ENCODE measurements at places on chromosomes 13 and 19.

DNA sequence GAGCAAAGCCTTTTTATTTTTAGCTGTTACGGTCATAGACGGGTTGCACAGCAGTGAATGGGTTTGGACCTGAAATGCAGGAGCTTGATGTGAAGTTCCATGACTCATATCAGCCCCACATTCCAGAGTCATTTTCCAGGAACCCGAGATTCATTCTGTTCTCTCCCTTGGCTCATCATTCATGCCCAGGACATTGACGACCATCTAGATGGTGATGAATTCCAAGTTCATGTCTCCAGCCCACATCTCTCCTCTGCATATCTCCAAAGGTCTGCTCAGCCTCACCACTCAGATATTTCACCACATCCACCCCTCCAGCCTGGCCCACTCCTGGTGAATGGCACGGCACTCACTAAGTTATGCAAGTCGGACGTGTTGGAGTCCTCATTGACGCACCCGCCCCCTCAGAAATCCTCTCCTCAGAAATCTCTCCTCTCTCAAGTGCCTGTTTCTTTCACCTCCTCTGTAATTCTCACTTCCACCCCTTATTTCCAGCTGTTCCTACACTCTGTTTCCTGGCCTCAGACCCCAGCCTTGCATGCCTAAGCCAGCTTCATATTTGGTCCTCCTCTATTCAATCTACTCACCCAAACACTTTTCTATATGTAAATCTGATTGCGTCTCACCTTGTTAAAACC is 83.1 kb downstream of the ALOX5AP start:
- no peak for DNase-seq

GRCh38 chr19:31110336-31110735 is 238.9 kb downstream of the TSHZ3 start:
- DNase-seq: no peak

- DNase-seq: no peak
Measured at GRCh38 chr19:18306888-18307260, 16.0 kb downstream of the LSM4 start.

GRCh38 chr19:13985771-13986347 is 20.3 kb downstream of the RFX1 start:
- DNase-seq: peak; percentile 13

DNA sequence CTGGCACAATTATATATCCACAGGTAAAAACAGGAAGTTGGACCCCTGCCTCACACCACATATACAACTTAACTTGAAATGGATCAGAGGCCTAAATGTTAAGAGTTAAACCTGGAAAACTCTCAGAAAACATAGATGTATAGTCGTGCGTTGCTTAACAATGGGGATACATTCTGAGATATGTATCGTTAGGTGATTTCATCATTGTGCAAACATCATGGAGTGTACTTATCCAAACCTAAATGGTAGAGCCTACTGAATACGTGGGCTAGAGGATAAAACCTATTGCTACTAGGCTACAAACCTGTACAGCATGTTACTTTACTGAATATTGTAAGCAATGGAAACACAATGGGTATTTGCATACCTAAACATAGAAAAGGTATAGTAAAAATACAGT is 14.8 kb upstream of the CALM3 start:
- no peak for DNase-seq

DNA sequence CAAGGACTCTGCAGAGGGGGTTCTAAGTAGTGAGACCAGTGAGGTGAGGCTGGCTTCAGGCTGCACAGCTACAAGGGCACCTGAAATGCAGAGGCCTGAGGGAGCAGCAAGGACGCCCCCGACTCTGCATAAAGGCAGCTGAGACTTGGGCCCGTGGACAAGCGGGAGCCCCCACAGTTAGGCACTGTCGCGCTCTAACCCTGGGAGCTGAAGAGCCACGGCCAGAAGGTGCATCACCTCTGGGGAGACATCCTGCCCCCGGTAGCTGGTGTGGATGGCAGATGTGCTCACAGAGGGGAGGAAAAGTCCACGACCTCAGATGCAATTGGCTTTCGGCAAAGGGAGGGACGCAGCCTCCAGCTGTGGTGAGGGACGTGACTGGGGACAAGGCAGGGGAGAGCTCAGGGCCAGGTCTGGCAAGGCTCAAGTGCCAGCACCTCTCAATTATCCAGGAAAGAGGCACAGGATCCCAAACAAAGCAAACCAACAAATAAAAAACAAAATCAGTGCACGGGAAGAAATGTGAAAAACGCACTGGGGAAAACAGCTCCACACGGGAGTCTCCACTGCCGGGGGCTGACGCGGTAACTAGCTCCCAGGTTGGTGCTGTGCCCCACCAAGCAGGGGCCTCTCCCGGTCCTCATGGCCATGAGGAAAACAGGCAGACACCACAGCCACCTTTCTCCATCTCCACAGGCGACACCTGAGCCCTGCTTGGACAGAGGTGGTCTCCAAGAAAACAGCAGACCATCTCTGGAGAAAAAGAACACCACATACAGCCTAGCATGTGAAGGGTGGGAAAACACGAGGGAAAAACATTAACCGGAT is 23.0 kb upstream of the PLPP2 start:
- DNase-seq: no peak

Measured in NCI-H187 treated with DMSO at 0.1 percent for 48 hours (cell line).